PC-9 (cell line): ENCODE measurements at places on chromosomes 7 and 10. TPM values are rescaled to one million over a fixed set of nuclear protein-coding genes. Genes with fewer than 3 reads are reported as not detected.
A peak's percentile ranks its signal among the peaks of the same experiment; 100 is the strongest.

The ACTR3C gene
- total RNA-seq, result 24.1 and 34.5 TPM in 2 replicates

The VPS37D gene
- 8.3 and 12.4 TPM in 2 replicates for total RNA-seq

GRCh38 chr10:82750538-82750937 lies 875.5 kb downstream of the NRG3 start:
- DNase-seq, result no peak

DNA sequence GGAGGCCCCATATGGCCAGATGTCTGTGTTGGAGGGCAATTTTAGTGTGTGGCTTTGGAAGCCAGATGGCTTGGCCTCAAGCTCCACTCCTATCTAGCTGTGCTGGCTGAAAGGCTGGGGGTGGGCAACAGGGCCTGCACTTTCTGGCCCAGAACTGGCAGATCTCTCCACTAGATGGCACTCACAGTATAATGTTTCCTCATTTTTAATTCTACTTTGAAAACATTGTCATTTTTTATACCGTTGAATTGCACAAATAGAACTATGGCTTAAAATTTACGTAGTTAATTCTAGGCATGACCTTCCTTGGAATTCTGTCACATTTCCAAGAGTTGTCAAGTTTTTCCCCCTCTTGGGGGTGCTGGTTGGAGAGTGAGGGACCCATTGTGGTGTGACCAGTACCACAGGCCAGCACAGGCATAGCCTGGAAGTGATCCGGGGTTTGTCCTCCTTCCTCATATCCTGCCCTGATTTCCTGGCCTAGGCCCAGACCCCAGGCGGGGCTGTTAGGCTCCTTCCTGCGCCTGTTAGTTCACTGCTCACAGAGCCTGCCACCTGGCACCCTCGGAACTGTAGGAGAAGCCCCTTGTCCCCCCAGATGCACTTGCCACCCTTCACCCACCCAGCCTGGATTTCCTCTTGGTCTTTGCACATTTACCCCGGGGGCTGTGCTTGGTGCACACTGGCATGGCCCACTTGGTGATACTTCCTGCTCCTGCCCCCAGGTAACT lies 52.8 kb downstream of the ARHGAP22 start:
- DNase-seq, result no peak

GRCh38 chr7:156886020-156886795 lies 6.8 kb downstream of the LMBR1 start:
- no peak for DNase-seq

- no peak for DNase-seq
These were observed 118.8 kb downstream of the IQUB start for GRCh38 chr7:123415625-123416024.

GRCh38 chr10:78605800-78606350 lies 462.9 kb upstream of the ZMIZ1 start:
- DNase-seq, result peak; percentile 56
